Stimulated activated CD4-positive, alpha-beta T cell treated with anti-CD3 and anti-CD28 coated beads, Interleukin-12 subunit alpha, Interleukin-12 subunit beta, amount 100 ng/mL, for 24 hours (primary cell): ENCODE measurements at places on chromosomes 3 and 15.

- DNase-seq, result no peak
Measured at GRCh38 chr3:42717306-42717705, 14.7 kb upstream of the HHATL start.

GRCh38 chr3:171980578-171981270 lies 58.7 kb upstream of the FNDC3B start:
- DNase-seq, result no peak

DNA sequence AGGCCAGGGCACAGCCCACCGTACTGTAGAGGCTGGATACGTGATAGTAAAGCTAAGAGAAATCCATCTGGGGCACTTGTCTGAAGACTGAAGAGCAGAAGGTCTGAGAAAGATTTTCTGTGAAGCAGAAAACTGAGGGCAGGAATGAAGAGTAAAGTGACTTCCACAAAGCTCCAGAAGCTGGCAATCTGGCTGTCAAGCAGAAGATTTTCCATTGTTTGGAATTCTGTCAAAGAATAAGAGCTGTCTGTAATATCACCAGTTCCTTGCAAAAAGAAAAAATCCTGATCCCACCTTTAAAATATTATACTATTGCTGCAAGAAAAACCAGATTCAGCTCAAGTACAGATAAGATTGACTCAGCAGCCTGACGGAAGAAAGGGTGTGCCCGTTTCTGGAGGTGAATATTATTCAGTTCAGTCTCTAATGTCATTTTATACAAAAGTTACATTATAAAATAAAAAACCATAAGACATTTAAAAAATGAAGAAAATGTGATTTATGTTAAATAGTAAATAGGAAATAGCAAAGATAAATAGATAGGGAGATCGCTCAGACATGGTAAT lies 550.4 kb upstream of the SGO1 start:
- no peak for DNase-seq

DNA sequence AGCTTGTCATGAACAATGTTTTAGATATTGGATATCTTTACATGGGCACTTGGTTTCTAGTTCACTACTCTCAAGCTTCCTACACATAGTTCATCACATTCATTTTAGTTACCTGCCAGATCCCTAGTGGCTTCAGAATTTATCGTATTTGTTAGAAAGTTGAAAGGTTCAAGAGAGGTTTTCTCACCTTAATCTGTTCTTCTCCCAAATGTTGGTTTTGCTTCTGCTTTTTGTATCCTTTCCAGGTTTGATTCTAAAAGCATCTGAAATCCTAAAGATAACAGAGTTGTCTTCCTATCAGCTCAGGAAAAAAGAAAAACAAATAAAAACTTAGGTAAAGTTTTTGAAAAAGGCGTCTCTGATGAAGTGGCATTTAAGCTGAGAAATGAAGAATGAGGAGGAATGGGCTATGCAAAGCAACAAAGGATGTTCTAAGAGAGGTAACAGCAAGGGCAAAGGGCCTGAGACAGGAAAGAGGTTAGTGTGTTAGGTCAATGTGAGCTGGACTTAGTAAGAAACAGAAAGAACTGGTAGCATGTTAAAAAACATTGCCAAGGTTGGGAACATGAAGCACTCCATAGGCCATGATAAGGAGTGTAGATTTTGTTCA lies 104.7 kb upstream of the CMC1 start:
- DNase-seq, result no peak

GRCh38 chr15:88234711-88235110 lies 21.8 kb downstream of the NTRK3 start:
- no peak for DNase-seq

DNA sequence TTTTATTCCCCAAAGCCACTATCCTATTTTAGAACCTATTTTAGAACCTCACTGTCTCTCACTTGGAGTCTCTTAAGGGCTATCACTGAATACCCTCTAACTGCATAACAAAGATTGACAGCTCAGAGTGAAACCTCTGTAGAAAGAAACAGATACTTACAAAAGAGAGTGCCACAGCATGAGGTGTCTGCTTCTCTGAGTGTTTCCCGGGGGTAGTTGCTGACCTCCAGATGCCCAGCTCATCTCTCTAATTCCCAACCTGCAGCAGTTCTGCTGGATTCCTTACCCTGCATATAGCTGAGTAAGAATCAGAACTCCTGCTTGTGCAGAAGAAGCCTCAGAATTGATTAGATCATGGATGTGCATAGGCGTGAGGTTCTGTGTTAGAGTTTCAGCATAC lies 34.5 kb downstream of the P3H2 start:
- DNase-seq, result no peak

- DNase-seq, result no peak
Measured at GRCh38 chr15:40744815-40745152, 10.3 kb downstream of the RMDN3 start.

GRCh38 chr3:46759239-46760167 lies 41.8 kb upstream of the PRSS50 start:
- no peak for DNase-seq

GRCh38 chr15:93231261-93231925 lies 142.4 kb upstream of the RGMA start:
- no peak for DNase-seq

DNA sequence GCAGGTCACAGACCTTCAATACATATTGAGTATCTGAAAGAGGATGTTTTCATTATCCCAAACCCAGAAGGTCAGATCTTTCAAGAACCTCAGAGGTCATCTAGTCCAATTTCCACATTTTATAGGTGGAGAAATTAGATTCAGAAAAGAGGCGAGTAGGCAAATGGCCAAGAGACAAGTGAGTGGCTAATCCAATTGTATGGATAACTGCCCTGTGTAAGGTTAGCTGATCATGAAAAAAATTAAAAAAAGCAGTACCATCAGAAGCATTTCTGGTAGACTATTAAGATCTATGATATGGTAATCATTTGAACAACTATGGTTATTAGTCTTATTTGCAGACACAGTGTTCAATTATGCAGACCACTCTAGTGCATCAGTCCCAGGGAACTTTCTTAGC lies 660.7 kb upstream of the CFAP20DC start:
- DNase-seq, result no peak
